Activated T-helper 1 cell treated with anti-CD3 and anti-CD28 coated beads, Interleukin-12 subunit alpha, Interleukin-12 subunit beta, Interleukin-2, Interleukin-4 antibody, amounts not matched to agents 30 ng/mL and 10 ng/mL and 1 ng/mL, durations not matched to agents 14 hours and 24 hours and 36 hours (primary cell): ENCODE measurements at places on chromosomes 4 and X.

GRCh38 chr4:135197641-135198040 lies 996.1 kb upstream of the PABPC4L start:
- DNase-seq: no peak

- DNase-seq: no peak
These were observed 137.6 kb upstream of the KLF3 start for GRCh38 chr4:38526412-38526811.

DNA sequence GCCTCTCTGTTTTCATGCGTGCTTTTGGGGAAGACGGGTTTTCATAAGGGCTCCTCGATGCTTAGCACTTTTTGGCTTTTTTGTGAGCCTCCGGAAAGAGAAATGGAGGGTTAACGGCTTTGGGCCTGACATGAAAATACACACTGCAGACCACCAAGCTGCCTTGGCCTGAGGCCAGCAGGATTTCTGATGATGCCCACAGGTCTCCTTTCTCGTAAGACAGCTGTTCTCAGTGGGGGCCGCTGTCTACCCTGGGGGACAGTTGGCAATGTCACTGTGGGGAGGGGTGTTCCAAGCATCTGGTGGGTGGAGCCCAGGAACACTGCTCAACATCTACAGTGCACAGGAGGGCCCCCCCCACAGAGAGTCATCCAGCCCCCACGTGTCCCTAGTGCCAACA lies 29.4 kb upstream of the CLDN34 start:
- no peak for DNase-seq

DNA sequence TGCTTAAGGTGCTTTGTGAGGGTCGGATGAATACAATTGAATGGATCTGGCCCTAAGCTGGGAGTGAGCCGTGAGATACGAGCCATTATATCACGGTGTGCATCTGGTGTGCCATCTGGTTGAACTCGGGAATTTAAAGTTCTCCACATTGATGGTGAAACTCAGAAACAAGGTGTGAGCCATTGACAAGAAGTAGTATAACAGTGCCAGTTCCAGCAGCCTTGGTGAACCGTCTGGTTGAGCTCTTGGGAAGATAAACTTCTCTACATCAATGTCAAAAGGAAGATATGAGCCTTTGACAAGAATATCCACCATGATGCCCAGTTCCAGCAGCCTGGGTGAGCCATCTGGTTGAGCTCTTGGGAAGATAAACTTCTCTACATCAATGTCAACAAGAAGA lies 5.0 kb upstream of the CSF2RA start:
- no peak for DNase-seq

DNA sequence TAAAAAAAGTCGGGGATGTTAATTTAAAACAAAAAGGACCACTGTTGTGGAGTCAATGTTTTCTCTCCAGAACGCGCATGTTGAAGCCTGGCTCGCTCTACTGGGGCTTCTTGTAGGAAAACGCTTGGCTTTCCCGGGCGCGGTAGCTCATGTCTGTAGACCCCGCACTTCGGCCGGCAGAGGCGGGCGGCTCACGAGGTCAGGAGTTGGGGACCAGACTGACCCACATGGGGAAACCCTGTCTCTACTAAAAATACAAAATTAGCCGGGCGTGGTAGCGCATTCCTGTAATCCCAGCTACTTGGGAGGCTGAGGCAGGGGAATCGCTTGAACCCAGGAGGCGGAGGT lies 15.6 kb downstream of the NELFA start:
- no peak for DNase-seq

DNA sequence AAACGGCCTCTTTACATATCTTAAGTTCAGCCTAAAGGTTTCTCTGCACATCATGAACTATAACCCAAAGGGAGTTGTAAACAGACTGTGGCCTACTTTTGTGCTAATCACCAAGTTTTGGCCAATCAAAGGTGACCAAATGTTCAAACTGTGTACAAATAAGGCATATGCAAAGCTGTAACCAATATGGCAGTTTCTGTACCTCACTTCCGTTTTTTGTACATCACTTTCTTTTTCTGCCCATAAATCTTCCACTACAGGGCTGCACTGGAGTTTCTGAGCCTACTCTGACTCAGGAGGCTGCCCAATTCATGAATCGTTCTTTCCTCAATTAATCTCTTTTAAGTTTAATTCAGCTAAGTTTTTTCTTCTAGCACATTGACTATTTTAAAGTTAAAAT lies 318.7 kb downstream of the SLC7A11 start:
- DNase-seq: no peak

DNA sequence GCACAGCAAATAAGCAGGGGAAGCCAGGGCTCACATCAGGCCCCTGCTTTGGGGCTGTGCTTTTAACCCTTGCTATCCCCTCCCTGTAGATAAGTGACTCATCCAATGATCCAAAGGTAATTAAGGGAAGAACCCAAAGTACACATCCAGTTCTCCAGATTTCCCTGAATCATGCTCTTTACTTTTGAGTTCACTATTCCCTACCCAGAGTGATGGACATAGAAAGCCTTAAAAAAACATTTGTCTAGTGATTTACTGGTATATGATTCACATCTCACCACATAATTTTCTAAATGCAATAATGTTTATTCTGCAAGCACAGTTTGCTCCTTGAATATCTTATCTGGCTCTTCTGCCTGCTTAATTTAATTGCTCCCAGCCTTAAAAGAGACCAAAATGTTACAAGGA lies 136.2 kb downstream of the PPP3CA start:
- no peak for DNase-seq

DNA sequence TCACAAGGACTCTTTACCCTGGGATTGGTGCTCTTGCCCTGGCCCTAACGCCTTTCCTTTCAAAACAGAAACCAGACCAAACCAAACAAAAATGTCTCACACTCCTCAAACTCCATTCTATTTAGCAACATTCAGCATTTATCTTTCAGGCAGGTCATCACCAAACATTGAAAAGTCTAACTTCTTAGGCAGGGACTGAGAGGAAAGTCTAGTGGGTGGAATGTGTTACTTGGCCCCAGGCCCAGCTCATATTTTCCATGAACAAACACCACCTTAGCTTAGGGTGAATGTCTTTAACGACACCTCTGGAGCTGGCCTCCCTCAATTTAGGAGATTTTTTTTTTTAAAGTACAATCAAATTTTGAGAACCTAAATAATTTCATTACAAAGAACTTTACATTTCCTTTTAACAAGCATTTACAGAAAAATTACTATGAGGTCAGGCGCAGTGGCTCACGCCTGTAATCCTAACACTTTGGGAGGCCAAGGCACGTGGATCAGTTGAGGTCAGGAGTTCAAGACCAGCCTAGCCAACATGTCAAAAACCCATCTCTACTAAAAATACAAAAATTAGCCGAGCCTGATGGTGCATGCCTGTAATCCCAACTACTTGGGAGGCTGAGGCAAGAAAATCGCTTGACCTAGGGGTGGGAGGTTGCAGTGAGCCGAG lies 10.2 kb upstream of the N4BP2 start:
- DNase-seq: peak; percentile 8

DNA sequence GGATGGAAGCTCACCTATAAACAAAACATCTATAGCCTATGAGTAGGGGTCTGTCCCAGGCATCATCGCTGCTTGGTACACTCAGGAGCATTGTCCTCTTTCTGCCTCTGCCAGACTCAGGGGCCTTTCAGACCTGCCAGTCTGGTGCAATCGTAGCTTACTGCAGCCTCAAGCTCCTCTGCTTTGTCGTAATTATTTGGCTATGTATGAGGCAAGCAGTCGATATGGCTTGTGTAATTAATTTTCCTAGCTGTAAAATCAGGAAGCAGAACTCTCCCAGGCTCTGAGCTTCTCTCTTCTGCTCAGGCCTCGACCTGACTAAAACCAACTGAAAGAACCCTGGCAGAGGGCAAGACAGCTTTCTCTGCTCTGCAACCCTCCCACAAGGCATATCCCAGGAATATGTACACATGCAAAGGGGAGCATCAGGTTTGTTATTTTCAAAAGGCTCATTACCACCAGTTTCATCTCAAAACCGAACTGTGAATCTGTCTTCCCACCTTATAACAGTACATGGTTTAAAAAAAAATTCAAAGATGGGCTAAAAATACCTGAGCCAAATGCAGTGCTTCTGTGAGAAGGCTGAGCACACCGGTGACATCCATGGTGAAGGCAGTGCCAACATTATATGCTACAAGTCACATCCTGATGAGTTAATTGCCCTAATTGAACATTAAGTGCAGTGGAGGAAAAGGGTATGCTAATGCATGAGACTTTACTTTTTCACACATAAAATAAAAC lies 309.2 kb upstream of the EMCN start:
- DNase-seq: no peak

GRCh38 chr4:145230726-145231125 lies 50.3 kb upstream of the OTUD4 start:
- DNase-seq: no peak

GRCh38 chr4:126890994-126891393 lies 741.8 kb upstream of the INTU start:
- no peak for DNase-seq

GRCh38 chr4:149409146-149409545 lies 406.5 kb downstream of the IQCM start:
- no peak for DNase-seq

DNA sequence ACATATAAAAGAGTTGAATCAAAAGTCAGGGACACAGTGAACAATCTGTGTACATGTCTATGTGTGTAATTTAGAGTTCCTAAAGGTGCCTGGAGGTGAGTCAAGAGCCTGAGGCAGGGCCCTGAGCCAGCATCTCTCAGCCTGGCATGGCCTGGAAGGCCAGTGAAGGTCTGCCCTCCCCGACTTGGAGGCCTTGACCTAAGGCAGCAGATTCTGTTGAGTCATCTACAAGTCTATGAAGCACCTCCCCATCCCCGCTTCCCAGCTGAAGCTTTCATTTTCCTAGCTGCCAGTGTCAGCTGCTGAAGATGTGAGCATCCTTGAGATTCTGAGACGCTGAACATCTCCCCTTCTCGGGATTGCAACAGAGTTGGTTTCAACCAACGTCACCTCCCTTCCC lies 583.9 kb downstream of the BCOR start:
- DNase-seq: no peak

- DNase-seq: no peak
These were observed 660 bp upstream of the HSPA4L start for GRCh38 chr4:127781300-127782024.

- DNase-seq: no peak
These were observed 44.6 kb upstream of the KLHL34 start for GRCh38 chrX:21702725-21703124.

DNA sequence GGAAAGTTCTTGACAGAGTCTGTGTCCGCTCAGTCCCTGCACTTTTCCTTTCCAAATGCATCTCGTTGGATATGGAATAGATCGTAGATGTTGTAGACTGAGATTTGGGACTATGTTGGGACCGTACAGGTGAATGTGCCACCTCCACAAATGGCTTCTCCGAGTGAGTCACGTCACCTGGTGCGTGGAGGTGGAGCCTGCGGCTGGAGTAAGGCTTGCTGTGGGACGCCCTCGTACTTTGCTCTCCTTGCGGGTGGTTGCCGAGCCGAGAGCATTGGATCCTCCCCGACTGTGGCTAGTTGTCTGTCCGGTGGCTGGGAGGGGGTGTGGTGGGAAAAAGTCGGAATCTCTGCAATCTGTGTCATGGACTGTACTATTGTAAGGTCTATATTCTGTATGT lies 60.5 kb downstream of the NELFA start:
- no peak for DNase-seq

DNA sequence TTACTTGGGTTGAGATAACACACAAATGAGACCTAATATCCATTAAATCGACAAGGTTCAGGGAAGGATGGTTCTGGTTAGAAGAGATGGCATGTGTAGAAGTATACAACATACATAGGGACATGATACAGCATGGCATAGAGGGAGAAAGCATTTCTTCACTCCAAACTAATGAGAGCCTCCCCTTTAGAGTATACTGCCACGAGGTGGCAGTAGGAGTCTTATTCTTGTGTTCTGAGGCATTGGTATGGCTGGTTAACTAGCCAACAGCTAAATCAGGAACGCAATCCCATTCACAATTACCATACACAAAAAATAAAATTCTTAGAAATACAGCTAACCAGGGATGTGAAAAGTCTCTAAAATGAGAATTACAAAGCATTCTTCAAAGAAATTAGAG lies 29.1 kb upstream of the TRO start:
- peak; percentile 2 for DNase-seq
